ENCODE measurements at places on chromosomes 7 and 10. TPM values are rescaled to one million over a fixed set of nuclear protein-coding genes. Genes with fewer than 3 reads are reported as not detected.

The LAMB4 gene
- 0.18 TPM for total RNA-seq

The SHTN1 gene
- 3.2 TPM for total RNA-seq

The HMX3 gene
- not detected for total RNA-seq

GRCh38 chr10:60192946-60193345 lies 196.7 kb downstream of the ANK3 start:
- no peak for DNase-seq

The SEMA3A gene
- total RNA-seq = 0.92 TPM

GRCh38 chr7:143924851-143925250 lies 10.2 kb upstream of the OR2F2 start:
- no peak for DNase-seq

The PDK4 gene
- total RNA-seq = 13.2 TPM

The IGFBP1 gene
- 0.26 TPM for total RNA-seq

GRCh38 chr7:107874605-107875446 lies 16.2 kb upstream of the DLD start:
- DNase-seq = no peak

The CPA1 gene
- total RNA-seq = not detected

The CHST12 gene
- 7.5 TPM for total RNA-seq

The OR9A2 gene
- not detected for total RNA-seq

The CTAGE8 gene
- 0.04 TPM for total RNA-seq
